Cerebellar nuclear complex (tissue), 1 donor: ENCODE measurements at places on chromosomes 16 and 17.

- DNase-seq = no peak
Observed at GRCh38 chr17:18257268-18257981, 1.1 kb downstream of the FLII start.

- no peak for DNase-seq
Observed at GRCh38 chr17:27974531-27975145, 67.8 kb upstream of the NLK start.

GRCh38 chr17:4833941-4834680, 971 bp downstream of the MINK1 start:
- no peak for DNase-seq

- no peak for DNase-seq
Observed at GRCh38 chr16:57388359-57389086, 16.0 kb upstream of the CCL17 start.

DNA sequence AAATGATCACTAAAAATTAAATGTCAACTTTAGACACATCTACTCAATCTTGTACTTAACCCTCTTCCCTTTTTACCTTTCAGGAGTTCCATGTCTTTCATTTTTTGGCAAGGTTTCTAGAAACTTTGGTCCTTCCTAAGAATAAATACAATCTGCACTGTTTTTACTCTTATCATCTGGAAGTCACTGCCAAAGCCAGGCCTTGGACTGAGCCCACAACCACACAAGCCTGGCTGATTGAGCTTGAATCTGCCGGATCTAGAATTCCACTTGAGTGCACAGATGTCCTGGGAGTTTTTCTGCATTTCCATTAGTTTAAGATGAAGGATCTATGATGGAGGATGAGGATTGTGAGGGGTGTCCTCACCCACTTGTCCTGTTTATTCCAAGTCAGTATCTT, 126.1 kb downstream of the VPS53 start:
- DNase-seq = no peak

- DNase-seq = no peak
Observed at GRCh38 chr16:2226918-2227317, 3.5 kb downstream of the E4F1 start.

DNA sequence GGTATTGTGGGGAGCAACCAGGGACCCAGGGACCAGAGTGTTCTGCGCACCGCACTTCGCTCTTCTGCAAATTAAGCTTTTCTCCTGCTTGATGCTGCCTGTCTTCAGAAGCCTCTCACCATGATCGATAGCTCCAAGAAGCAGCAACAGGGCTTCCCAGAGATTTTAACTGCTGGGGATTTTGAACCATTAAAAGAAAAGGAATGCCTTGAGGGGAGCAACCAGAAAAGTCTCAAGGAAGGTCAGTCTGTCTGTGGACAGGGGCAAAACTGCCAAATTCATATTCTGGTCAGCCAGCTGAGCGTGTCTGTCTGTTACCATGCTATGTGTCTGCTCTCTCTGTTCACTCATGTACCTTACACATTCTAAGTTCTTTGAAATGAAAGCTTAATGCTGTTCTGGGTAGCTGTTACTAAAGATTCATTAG, 115.7 kb downstream of the MRTFB start:
- DNase-seq = no peak

GRCh38 chr16:59707436-59708226, 973.5 kb upstream of the GOT2 start:
- no peak for DNase-seq

GRCh38 chr17:81127526-81128177, 37.7 kb upstream of the PVALEF start:
- no peak for DNase-seq

DNA sequence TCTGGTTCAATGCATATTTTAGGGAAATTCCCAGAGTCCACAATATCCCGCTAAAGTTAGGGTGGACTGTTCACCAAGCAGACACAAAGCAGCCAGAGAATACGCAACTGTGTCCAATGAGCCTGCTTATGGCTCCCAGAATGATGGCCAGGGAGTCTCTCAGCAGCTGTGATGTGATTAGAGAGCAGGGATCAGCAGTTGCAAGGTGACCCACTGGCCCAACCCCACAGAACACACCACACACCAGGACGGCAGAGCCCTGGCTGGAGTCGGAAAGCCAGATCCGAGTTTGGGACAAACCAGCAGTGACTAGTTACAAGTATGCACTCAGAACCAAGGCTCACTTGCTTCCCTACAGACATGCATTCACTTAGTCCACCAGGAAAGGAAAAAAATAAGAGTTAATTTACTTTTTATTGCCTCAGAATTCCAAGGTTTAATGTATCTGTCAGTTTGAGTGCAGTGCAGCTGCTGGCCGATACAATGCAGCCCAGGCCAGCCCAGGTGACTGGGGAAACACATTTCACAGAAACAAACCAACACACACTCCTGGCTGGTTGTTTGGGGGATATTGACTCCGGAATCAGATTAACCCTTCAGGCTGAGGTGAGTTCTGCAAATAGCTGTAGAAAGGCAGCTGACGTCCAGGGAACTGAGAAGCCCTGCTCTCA, 121.7 kb downstream of the HIC1 start:
- DNase-seq = no peak

- no peak for DNase-seq
Observed at GRCh38 chr16:56709443-56710040, 20.4 kb upstream of the NUP93 start.

DNA sequence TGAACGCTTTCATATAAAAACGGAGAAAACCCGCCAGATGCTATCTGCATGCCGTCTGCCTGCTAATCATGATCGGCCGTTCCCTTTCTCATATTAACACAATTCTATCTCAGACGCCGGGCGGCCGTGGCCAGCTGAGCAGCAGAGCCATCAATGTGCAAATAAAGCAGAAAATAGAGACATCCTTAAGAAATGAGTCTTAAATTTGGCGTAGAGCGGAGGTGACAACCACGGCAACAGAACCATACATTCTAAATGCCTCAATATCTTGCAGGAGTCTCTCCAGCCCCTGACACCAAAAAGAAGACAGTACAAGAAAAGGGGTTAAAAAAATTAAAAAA, 2.7 kb upstream of the IRX5 start:
- no peak for DNase-seq

DNA sequence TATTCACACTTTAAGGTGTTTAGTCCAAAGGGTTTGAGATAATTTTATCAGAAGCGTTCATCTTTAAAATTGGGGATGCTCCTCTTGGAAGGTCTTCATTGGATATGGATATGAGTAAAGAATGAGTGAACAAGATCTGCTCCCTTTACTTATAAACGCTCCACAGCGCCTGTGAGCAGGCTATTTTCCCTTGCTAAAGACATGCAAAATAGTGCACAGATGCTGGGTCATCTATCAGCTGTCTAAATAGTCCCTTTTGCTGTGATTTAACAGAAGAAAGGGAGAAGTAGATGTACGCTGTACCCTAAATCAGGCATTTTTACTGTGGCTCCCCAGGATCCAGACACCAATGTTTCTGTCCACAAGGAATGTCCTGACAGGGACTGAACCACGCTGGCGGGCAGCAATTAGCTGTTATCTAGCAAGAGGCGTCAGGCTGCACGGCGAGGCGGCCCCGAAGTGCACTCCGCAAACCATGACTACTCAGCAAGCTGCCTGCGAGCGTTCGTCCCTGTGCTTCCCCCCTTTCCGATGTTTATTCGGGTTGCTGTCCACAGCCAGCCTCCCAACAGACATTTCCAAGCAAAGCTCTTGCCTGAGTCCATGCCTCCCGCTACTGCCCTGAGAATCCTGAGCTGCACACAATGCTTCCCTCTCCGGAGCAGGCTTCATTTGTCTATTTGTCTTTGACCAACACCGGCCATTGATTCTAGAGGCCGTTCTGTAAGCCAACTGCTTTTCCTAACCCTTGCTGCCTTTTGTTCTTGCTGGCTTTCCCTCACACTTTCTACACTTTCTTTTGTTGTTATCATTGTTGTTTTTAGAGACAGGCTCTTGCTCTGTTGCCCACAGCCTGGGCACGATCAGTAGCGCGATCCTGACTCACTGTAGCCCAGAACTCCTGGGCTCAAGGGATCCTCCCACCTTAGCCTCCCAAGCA, 55.7 kb upstream of the CNEP1R1 start:
- no peak for DNase-seq

DNA sequence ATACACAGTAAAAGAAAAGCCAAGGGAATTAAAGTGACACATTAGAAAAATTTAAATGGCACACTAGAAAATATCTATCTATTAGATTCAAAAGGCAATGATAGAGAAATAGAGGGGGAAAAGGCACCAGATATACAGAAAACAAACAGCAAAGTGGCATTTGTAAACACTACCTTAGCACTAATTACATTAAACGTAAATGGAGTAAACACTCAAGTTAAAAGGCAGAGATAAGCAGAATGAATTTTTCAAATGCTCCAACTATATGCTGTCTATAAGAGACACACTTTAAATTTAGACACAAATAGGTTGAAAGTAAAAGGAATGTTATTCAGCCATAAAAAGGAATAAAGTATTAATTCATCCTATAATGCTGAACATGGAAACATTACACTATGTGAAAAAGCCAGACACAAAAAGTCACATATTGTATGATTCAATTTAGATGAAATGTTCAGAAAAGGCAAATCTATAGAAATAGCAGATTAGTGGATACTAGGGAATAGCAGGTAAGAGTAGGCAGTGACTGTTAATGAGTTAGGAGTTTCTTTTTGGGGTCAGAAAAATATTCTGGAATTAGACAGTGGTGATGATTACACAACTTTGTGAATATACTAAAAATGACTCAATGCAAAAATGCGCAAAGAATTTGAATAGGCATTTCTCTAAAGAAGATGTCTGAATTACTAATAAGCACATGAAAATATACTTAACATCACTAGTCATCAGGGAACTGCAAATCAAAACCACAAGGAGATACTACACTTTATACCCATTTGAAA, 92.4 kb downstream of the BRIP1 start:
- no peak for DNase-seq

DNA sequence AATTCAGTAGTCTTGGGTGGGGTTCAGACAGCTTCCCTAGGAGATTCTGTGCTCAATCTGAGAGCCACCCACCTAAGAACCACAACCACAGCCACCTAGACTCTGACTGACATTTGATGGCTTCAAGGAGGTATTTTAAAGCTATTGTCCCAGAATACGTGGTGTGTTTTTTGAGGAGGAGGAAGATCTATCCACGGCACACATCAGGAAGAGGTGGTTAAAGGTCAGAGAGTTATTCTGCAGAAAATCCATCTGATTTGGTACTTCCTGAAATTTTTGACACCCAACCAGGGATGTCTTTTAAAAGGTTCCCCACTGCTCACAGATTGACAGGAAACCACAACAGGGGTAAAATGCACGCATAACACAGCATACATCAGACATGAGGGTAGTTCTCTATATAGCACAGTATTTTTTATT, 25.1 kb downstream of the SMARCE1 start:
- no peak for DNase-seq

GRCh38 chr17:19332371-19333131, 30.0 kb downstream of the B9D1 start:
- no peak for DNase-seq

GRCh38 chr17:35088356-35088880, 24.9 kb upstream of the RFFL start:
- peak; percentile 12 for DNase-seq

GRCh38 chr16:22220714-22221113, 14.6 kb downstream of the EEF2K start:
- peak; percentile 41 for DNase-seq

DNA sequence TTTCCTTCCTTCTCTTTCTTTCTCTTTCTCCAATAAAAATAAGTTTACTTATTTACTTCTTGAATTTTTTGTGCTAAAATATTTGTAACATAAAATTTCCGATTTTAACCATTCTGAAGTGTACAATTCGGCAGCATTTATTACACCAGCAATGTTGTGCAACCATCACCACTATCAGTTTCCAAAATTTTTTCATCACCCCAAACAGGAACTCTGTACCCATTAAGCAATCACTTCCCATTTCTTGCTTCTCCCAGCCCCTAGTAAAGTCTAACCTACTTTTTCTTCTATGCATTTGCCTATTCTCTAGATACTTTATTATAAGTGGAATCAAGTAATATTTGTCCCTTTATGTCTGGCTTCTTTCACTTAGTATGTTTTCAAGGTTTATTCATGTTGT, 2.5 kb upstream of the HP start:
- no peak for DNase-seq

- DNase-seq = no peak
Observed at GRCh38 chr17:79543531-79543930, 67.3 kb downstream of the RBFOX3 start.

DNA sequence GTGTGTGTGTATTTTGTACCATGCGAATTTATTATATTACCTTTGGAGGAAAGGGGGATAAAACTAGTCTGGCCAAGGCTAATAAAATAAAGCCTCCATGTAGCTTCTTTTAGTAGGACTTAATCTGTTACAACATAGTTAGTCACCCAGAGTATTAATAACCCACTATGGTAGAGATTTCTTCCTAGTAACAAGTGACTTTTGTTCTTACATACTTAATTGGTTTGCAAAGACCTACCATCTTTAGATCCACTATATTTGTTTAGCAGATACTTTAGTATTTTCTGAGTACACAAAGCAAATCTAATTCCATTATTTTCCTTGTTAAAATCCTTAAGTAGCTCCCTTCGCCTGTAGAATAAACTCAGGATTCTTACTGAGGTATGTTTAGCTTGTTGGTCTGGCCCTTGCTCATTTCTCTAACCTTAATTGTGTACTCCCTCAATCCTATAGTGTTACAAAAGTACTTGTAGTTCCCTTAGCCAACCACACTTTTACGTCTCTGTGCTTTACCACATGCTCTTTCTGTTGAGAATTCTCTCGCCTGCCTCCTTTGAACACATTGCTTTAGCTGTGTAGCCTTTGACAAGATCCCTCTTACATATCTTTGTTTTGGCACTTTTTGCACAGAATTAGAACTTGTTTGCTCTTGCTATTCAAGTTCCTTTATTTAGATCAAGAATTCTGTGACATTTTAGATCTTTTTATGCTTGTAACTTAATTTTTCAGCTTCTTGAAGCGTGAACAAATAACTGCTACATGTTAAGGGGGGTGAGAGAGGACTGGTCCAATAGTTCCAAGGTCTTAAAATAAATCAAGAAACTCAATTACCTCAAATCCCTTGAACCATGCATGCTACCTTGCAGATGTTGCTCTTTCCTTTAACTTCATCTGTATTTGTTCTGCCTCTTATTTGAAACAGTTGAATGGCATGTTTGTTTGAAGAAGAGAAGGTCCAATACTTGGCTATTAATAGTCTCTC, 23.8 kb downstream of the CLTC start:
- DNase-seq = no peak

GRCh38 chr17:57724729-57725125, 20.4 kb downstream of the CCDC182 start:
- no peak for DNase-seq

DNA sequence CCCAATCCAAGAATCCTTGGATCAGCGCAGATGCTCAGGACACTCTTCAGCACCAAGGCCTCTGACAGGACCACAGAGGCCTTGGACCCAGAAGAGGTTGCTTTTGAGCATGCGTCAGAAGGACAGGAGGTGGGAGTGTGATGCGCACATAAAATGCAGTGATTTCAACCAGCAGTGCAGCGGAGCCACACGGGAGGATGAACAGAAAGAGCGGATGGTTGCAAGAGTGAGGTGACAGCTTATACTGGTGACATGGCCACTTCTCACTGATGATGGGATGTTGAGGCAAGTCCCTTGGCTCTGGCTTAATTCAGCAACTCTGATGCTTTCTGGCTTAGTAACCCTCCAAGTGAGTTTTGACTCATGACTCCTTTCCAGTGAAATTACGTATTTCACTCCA, 25.2 kb upstream of the ERN1 start:
- DNase-seq = no peak
